ENCODE measurements at places on chromosomes 3 and 15. TPM values are rescaled to one million over a fixed set of nuclear protein-coding genes. Genes with fewer than 3 reads are reported as not detected.

The TATDN2 gene
- total RNA-seq: 28.4 TPM

The NOP10 gene
- total RNA-seq: 82.0 TPM

The SPATA12 gene
- total RNA-seq: not detected

The GNAT1 gene
- total RNA-seq: not detected

The C3orf20 gene
- not detected for total RNA-seq

The CMTM8 gene
- 6.3 TPM for total RNA-seq

The CPLX3 gene
- not detected for total RNA-seq

The TEX264 gene
- total RNA-seq: 75.0 TPM

DNA sequence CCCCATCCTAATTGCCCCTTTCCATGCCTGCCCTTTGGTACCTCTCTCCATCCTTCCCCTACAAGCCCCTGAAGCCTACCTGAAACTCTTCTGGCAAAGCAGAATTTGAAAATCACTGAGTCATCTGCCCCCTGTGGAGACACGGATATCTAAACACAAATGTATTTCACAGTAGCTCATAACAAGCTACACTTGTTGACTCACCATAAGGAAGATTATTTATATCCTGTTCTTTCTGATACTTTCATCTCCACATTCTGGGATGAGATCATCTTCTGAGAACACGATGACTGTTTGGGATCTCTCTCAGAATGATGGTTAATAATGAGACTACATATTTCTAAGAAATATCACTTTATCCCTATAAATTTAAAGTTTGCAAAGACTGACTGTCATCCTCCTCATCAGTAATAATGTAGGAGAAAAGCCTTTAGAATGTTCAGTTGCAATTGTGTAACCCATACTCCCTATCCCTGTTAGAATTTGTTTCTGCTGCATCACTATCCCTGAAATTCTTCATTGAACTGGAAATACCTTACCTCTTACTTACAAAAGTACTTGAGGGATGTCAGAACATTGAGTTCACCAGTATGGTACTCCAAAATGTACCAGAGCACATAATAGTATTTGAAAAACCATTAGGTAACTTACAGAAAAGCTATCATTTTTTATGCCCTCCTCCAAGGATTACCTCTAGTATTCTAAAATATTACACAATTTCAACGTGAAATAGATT lies 116.1 kb upstream of the IL12A start:
- no peak overlapping the region for H3K4me3 ChIP-seq
- no peaks in the 10 kb centered on the region for H3K36me3 ChIP-seq
- H3K4me1 ChIP-seq: no peaks in the 10 kb centered on the region
- H3K27ac ChIP-seq: no peak overlapping the region

DNA sequence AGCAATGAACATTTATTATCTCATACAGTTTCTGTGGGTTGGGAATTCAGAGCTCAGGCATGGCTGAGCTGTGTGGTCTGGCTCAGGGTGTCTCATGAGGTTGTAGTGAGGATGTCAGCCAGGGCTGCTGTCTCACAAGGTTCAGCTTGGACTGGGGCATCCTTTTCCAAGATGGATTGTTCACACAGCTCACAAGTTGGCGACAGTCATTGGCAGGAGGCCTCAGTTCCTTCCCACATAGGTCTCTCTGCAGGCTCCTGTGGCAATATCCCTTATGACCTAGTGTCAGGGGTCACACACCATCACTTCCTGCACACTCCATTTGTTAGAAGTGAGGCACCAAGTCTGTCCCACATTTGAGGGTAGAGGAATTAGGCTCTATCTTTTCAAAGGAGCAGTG lies 56.0 kb downstream of the RPLP1 start:
- no peak overlapping the region for H3K4me3 ChIP-seq
- no peaks in the 10 kb centered on the region for H3K27me3 ChIP-seq
- peak overlapping the region; percentile 46 for H3K27ac ChIP-seq
- H3K4me1 ChIP-seq: no peaks in the 10 kb centered on the region

GRCh38 chr15:70461992-70462391 lies 301.4 kb downstream of the UACA start:
- H3K27me3 ChIP-seq: no peaks in the 10 kb centered on the region
- no peaks in the 10 kb centered on the region for H3K4me1 ChIP-seq
- DNase-seq: no peak
- H3K27ac ChIP-seq: no peak overlapping the region

DNA sequence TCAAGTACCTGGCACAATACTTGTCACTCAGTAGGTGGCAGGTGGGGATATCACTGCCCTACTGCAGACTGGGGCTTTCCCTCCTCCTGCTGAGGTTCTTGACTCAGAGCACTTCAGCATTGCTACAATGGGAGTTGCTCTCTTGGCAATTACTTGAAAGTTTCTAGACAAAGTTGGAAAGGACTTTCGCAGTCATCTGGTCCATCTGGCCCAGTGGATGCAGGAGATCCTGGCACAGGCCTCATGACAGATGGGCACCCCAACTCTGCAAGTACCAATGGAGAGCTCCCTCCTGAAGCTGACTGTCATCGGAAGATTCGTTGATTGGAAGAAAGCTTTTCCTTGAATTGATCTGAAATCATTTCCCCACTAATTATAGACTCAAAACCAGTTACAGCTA lies 19.2 kb upstream of the IGF2BP2 start:
- H3K4me3 ChIP-seq: no peak overlapping the region
- H3K4me1 ChIP-seq: no peaks in the 10 kb centered on the region
- H3K27ac ChIP-seq: no peak overlapping the region
- no peak for DNase-seq

GRCh38 chr3:97957617-97958311 lies 14.5 kb downstream of the RIOX2 start:
- H3K27me3 ChIP-seq: no peaks in the 10 kb centered on the region
- H3K27ac ChIP-seq: no peak overlapping the region
- no peak overlapping the region for H3K4me3 ChIP-seq
- peaks cover 2% of the 10 kb centered on the region for H3K36me3 ChIP-seq
- no peak for DNase-seq

DNA sequence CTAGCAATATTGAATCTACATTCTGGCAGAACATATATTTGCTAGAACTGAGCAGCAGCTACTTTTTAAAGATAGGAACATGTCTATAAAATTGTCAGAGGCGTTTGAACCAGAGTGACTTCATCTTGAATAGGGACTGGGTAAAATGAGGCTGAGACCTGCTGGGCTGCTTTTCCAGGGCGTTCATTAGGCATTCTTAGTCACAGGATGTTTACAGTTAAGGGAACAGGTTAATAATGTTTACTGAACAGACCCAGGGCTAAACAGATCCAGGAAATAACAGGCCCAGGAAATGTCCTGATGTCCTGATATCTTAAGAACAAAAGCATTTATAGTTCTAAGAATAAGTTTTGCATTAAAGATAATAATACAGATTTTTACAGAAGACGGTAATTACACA lies 34.5 kb upstream of the B3GALNT1 start:
- no peaks in the 10 kb centered on the region for H3K36me3 ChIP-seq
- no peak overlapping the region for H3K27ac ChIP-seq
- no peaks in the 10 kb centered on the region for H3K27me3 ChIP-seq
- DNase-seq: no peak
- no peak overlapping the region for H3K4me3 ChIP-seq

GRCh38 chr3:142929109-142929508 lies 34.4 kb downstream of the PAQR9 start:
- no peaks in the 10 kb centered on the region for H3K4me1 ChIP-seq
- no peak for DNase-seq
- no peaks in the 10 kb centered on the region for H3K27me3 ChIP-seq
- H3K36me3 ChIP-seq: no peaks in the 10 kb centered on the region
- no peak overlapping the region for H3K4me3 ChIP-seq

DNA sequence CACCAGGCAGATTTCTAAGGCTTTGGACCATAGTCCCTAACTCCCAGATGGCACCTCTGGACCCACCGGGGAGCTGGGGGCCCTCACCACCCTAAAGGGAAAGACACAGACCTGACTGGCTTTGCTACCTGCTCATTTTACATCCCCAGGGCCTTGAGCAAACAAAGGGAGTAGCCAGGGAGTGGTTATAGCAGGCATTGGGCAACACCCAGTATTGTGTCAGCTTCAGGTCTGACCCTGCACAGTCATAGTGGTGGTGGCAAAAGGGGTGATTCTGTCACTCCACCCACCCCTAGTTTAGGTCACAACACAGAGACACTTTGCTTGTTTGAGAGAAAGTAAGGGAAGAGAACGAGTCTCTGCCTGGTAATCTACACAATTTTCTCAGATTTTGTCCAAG lies 352.5 kb downstream of the DIPK2A start:
- no peak for DNase-seq
- H3K4me1 ChIP-seq: no peaks in the 10 kb centered on the region
- no peaks in the 10 kb centered on the region for H3K36me3 ChIP-seq
- H3K27me3 ChIP-seq: no peaks in the 10 kb centered on the region
- H3K27ac ChIP-seq: no peak overlapping the region

DNA sequence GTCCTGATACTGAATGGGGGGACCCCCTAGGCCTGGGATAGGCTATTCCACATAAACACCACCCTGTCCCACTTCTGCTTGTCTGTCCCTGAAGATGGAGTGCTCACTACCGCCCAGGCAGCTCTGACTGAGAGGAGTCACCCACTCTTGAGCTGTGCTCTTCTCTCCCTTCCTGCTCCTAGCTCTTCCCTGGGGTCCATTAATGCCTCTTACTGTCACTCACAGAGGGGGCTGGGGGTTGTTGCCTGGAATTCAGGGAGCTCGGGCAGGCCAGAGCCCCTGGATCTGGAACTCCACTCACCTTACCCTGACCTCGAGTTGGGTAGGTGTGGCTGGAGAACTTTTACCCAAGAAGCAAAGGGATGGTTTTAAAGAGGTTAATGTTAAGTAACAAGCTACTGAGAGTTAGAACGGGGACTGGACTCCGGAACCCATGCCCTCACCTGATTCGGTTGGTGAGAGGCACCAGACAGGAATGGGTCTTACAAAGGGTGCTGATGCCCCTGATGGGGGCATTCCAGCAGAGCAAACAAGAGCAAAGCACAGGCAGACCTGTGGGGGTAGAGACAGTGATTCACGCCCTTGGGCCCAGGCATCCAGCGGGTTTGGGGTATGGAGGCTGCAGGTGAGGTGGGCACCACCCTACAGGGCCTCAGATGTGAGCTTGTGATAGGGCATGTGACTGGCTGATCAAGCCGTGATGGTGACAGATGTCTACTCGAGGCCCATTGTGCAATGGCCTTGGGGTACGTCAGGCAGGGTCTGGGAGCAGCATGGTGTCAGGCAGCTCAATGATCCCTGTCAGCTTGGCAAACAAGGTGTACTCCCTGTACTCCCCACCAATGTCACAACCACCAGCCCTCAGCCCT lies 5.4 kb downstream of the NBEAL2 start:
- no peaks in the 10 kb centered on the region for H3K36me3 ChIP-seq
- H3K27ac ChIP-seq: no peak overlapping the region

DNA sequence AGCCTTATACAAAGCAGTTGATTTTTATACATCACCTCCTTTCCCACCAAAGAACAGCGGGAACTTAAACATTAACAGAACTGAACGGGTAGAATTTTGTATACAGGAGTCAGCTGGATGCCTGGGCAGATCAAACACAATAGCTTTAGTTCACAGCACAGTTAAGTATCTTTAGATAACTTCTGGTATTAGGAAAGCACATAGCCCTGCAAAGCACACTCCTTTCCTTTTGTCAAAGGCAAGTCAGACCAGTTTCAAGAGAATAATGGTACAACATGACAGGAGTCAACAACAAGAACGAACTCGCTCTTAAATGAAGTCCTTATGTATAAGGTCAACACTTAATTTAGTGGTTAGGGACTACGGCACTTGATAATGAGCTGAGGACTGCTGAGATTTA lies 26.3 kb downstream of the ABCC5 start:
- no peak for DNase-seq
- H3K36me3 ChIP-seq: peaks cover 42% of the 10 kb centered on the region
- H3K4me3 ChIP-seq: no peak overlapping the region
- no peak overlapping the region for H3K27ac ChIP-seq
- no peaks in the 10 kb centered on the region for H3K4me1 ChIP-seq
- H3K27me3 ChIP-seq: no peaks in the 10 kb centered on the region

- peak overlapping the region; percentile 75 for H3K27ac ChIP-seq
- no peaks in the 10 kb centered on the region for H3K27me3 ChIP-seq
- H3K4me1 ChIP-seq: peaks cover 26% of the 10 kb centered on the region
- H3K4me3 ChIP-seq: no peak overlapping the region
- H3K36me3 ChIP-seq: no peaks in the 10 kb centered on the region
Observed at GRCh38 chr3:14837186-14837877, 18.6 kb downstream of the FGD5 start.

DNA sequence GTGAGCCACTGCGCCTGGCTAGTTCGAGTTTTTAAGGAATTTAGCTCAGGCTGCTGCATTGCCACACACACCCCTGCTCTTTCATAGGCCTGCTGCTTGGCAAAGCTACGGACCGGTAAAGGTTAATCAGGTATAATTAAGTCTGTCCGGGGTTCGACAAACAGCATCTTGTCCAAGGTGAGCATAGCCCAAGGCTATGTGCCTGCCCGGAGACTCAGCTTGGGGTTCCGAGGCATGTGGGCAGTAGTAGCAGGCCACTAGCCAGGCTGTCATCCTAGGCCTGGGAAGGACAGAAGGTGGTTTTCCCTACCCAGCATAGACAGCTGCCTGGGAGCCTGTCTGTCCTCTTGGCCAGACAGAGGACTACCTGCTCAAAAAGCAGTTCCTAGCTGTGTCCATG lies 6.6 kb downstream of the P4HTM start:
- no peak for DNase-seq
- no peak overlapping the region for H3K4me3 ChIP-seq
- H3K4me1 ChIP-seq: peaks cover 17% of the 10 kb centered on the region
- H3K27ac ChIP-seq: no peak overlapping the region
- peaks cover 57% of the 10 kb centered on the region for H3K36me3 ChIP-seq
- no peaks in the 10 kb centered on the region for H3K27me3 ChIP-seq

- no peaks in the 10 kb centered on the region for H3K36me3 ChIP-seq
- H3K4me1 ChIP-seq: peaks cover 39% of the 10 kb centered on the region
- H3K4me3 ChIP-seq: no peak overlapping the region
- H3K27ac ChIP-seq: peak overlapping the region; percentile 97
Observed at GRCh38 chr3:39154280-39155021, 1.1 kb upstream of the CSRNP1 start.

GRCh38 chr3:171801738-171802589 lies 8.3 kb downstream of the PLD1 start:
- no peak for DNase-seq
- no peak overlapping the region for H3K4me3 ChIP-seq
- no peaks in the 10 kb centered on the region for H3K27me3 ChIP-seq
- H3K27ac ChIP-seq: peak overlapping the region; percentile 43
- peaks cover 26% of the 10 kb centered on the region for H3K4me1 ChIP-seq

DNA sequence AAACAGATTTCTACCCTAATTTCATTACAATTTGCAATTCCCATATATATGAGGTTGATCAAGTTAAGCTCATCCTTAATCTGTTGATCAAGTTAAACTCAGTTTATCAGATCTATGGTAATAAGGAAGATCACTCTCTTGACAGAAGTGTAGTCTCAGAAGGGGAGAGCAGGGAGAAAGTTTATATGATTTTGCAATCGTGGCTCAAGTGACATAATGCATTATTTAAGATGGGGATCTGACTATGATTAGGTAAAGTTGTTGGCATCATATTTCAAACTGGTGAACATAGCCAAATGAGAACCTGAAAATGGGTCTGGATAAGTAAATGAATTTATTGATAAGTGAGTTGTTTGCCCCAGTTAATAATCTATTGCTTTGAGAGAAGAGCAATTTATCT lies 995.3 kb downstream of the OTOL1 start:
- H3K4me1 ChIP-seq: no peaks in the 10 kb centered on the region
- no peak overlapping the region for H3K4me3 ChIP-seq
- no peak overlapping the region for H3K27ac ChIP-seq
- DNase-seq: no peak
- no peaks in the 10 kb centered on the region for H3K36me3 ChIP-seq

GRCh38 chr3:78634316-78634715 lies 1133.5 kb downstream of the ROBO1 start:
- no peaks in the 10 kb centered on the region for H3K27me3 ChIP-seq
- H3K4me3 ChIP-seq: no peak overlapping the region
- no peak for DNase-seq
- H3K4me1 ChIP-seq: no peaks in the 10 kb centered on the region
- no peak overlapping the region for H3K27ac ChIP-seq

Measured in tibial nerve (tissue), 4 donors.